ENCODE measurements at places on chromosomes 2 and 18.

DNA sequence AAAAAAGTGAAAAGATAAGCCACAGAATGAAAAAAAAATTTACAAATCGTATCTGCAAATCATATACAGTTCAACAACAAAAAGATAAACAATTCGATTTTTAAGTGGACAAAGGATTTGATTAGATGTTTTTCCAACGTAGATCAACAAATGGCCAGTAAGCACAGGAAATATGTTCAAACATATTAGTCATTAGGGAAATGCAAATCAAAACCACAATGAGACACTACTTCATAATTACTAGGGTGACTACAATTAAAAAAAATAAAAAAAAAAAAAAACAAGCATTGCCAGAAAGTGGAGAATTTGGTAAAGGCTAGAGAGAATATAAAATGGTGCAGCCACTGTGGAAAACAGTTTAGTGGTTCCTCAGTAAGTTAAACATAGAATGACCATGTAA, 38.3 kb upstream of the RNU4ATAC start:
- DNase-seq: no peak

GRCh38 chr2:43519643-43520221, 76.1 kb downstream of the THADA start:
- DNase-seq: peak; percentile 84

GRCh38 chr2:25279091-25279651, 62.6 kb downstream of the DNMT3A start:
- no peak for DNase-seq

DNA sequence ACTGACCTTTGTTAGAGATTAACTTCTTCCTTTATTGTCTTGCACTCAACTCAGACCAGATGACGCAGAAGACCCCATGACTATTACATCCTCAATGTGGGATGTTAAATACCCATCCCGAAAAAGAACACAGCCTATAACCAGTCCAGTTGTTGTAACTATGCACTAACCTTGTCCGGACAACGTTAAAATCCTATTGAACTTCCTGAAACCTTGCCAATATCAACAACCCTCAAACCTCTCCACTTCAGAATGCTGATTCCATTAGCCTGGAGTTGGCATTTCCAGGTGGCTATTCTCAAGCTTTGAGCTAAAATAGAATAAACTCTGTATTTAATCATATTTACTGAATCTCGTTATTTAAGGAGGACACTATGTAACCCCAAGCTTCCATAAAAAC, 13.6 kb downstream of the NMS start:
- no peak for DNase-seq

DNA sequence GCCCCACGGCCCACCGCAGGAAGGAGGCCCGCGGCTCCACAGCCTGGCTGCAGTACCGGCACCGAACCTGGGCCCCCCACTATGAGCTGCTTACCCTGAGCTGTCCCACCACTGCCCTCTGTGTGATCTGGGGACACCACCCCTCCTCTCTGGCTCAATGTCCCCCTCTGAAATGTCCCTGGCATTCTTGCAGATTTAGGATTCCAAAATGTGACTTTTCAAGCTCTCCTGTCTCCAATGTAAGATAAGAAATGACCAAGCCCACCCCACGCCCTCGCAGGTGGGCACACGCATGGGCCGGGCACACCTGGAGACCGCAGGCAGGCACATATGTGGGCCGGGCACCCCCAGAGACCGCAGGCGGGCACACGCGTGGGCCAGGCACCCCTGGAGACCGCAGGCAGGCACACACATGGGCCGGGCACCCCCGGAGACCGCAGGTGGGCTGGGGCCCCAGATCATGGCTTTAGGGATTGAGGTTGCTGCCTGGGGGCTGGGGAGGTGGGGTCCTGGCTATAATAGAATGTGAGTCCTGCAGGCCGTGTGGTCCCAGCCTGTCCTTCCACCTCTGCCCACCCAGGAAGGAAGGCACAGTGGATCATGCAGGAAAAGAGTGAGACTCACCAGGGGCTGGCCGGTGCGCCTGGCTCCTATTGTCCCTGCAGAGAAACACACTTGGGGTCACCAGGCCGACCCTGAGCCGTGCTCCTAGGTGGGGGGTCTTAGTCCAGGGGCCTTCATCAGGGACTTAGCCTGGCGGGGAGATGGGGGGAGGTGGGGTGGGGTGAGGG, 7.2 kb downstream of the PDCD1 start:
- DNase-seq: no peak

Data from EL (cell line).